ENCODE measurements at places on chromosomes 1 and 21. TPM values are rescaled to one million over a fixed set of nuclear protein-coding genes. Genes with fewer than 3 reads are reported as not detected.

Gene KLHDC9
- not detected for total RNA-seq

Gene SFN
- not detected for total RNA-seq

Gene KCNA10
- total RNA-seq = not detected

Gene FNDC5
- total RNA-seq = 0.84 TPM

Gene OR13G1
- total RNA-seq = not detected

Gene FCGR3B
- not detected for total RNA-seq

Gene CD84
- not detected for total RNA-seq

Gene GPR37L1
- not detected for total RNA-seq

Gene ILDR2
- total RNA-seq = 43.5 TPM

Gene CAPN8
- total RNA-seq = not detected

Gene VASH2
- 1.0 TPM for total RNA-seq

Gene TSHB
- not detected for total RNA-seq

Gene CRYBG2
- total RNA-seq = not detected

Gene AJAP1
- total RNA-seq = not detected

Gene FAM177B
- total RNA-seq = not detected

Gene DRAXIN
- not detected for total RNA-seq

Gene WNT3A
- not detected for total RNA-seq

Gene OR2AK2
- total RNA-seq = not detected

Gene OR10Z1
- not detected for total RNA-seq

Gene OPTC
- not detected for total RNA-seq

Gene GPR3
- 0.38 TPM for total RNA-seq
